ENCODE measurements at places on chromosomes 6 and 20.

- DNase-seq, result no peak
Observed at GRCh38 chr6:17741507-17741906, 34.8 kb upstream of the NUP153 start.

DNA sequence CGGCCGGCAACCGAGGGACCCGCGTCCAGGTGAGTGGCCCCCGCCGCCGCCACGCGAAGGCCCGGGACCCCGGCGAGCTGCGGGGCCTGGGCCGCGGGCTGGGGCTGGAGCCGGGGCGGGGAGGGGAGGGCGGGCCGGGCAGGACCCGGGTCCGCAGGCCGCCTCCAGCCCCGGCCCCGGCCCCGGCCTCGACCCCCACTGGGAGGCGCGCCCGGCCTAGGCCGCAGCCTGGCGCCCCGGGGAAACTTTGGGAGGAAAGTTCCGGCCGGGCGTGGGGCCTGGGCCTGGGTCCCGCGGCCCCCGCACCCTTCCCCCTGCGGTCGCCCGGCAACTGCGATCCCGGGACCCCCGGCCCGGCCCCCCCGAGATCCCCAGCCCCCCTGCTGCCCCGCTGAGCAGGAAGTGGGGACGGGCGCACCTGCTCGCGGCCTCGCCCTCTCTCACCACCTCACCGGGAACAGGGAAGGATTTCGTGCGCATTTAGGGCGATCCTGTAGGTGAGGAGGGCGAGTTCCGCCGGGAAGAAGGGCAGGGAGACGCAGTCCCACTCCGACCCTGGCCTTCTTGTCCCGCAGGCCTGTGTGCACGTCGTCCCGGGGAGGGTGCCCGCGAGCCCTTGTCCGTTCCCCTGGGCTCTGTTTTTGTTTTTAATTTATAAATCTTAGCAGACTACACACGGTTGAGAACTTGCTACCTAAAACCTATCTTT is 402 bp downstream of the OSBPL2 start:
- DNase-seq, result no peak

- DNase-seq, result no peak
Observed at GRCh38 chr6:33905071-33905609, 101.3 kb upstream of the MLN start.

- DNase-seq, result no peak
Observed at GRCh38 chr6:27287751-27288135, 24.3 kb downstream of the POM121L2 start.

GRCh38 chr6:72740135-72740534 is 118.3 kb downstream of the KCNQ5 start:
- no peak for DNase-seq

- DNase-seq, result no peak
Observed at GRCh38 chr6:103516336-103516735, 1343.4 kb downstream of the HACE1 start.

GRCh38 chr6:30207619-30208295 is 5.4 kb downstream of the TRIM26 start:
- DNase-seq, result no peak

- DNase-seq, result no peak
Observed at GRCh38 chr6:48695872-48696271, 584.9 kb upstream of the PTCHD4 start.

GRCh38 chr6:157995458-157995857 is 13.8 kb downstream of the SYNJ2 start:
- no peak for DNase-seq

GRCh38 chr20:19874040-19874727 is 116.1 kb downstream of the RIN2 start:
- no peak for DNase-seq

DNA sequence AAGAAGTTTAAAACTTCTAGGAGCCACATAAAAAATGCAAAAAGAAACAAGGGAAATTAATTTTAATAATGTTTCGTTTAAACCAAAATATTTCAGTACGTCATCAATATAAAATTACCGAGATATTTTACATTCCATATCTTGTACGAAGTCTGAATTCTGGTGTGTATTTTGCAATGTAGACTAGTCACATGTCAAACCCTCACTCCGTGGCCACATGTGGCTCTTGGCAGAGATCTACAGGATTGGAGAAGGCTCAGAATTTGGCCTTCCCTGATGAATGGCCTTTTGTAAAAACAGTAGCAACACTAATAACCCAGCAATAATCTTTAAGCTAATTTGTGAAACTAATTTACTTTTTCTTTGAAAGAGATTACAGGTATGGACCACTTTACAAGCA is 217.1 kb downstream of the PRL start:
- DNase-seq, result no peak

DNA sequence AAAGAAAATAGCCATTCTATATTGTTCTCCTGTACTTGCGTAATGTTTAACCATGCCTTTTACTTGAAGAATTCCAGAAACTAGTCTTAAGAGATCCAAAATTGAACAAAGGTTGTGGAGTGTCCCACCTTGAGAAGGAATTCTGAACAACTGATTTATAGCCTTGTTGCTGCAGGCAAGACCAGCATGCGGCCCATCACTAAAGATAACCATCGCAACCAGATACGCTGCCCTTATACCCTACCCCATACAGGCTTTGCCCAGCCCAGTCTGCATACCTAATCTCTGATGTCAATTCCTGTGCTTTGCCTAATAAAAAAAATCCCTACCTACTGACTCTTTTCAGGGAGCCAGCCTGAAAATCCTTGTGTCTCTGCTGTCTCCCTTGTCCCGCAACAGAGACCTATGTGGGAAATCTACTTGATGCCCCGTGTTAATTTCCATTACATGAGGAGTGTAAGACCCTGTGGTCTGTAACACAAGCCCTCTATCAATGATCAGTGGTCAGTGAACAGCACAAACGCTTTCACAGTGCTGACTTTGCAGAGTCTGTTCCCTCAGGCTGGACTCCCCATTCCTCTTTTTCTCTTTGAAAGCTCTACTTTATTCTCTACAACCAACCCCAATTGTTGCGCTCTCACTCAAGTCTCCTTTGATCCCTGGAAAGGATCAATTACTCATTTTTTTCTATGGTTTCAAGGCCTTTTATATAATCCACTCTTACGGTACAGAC is 125.7 kb upstream of the BTBD3 start:
- no peak for DNase-seq

- no peak for DNase-seq
Observed at GRCh38 chr6:144809120-144809519, 524.0 kb downstream of the UTRN start.

DNA sequence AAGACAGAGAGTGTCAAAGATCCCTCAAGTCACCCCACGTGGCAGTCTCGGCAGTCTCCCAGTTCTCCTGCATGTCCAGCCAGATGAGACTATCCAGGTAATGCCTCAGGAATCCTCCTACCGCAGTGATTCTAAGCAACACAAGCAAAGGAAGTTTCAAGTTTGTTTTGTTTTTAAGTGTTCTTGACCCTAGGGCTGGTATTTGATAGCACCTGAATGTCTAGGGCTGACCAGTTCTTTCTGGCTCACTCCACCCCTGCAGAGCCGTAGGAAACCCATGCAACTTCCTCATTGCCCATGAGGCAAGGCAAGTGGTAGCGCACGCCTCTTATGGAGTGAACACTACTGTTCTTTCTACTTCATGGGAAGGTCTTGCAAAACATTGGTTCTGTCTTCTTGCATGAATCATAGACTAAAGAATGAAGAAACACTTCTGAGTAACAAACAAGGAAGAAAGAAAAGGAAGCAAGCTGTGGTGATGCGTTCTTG is 24.8 kb upstream of the FOXQ1 start:
- DNase-seq, result no peak

DNA sequence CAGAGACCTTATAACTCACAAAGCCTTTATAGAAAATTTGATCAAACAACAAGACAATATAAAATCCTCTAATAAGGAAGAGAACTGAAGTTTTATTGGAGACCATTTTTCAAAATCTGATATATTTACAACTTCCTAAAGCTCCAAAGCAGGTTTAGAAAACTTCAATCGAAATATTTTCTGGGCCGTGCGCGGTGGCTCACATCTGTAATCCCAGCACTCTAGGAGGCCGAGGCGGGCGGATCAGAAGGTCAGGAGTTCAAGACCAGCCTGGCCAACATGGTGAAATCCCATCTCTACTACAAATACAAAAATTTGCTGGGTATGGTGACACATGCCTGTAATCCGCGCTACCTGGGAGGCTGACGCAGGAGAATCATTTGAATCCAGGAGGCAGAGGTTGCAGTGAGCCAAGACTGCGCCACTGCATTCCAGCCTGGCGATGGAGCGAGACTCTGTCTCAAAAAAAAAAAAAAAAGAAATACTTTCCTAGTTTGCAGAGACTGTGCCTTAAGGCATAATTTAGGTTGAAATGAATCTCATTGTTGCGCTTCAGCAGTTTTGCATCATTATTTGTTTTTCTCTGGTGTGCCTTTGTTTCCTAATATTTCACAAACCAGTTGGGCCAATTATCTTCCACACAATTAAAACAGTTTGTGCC is 60.6 kb upstream of the ASIP start:
- DNase-seq, result no peak

GRCh38 chr20:57596998-57597939 is 23.0 kb downstream of the ZBP1 start:
- peak; percentile 58 for DNase-seq

- no peak for DNase-seq
Observed at GRCh38 chr6:68252632-68253031, 382.4 kb upstream of the ADGRB3 start.

DNA sequence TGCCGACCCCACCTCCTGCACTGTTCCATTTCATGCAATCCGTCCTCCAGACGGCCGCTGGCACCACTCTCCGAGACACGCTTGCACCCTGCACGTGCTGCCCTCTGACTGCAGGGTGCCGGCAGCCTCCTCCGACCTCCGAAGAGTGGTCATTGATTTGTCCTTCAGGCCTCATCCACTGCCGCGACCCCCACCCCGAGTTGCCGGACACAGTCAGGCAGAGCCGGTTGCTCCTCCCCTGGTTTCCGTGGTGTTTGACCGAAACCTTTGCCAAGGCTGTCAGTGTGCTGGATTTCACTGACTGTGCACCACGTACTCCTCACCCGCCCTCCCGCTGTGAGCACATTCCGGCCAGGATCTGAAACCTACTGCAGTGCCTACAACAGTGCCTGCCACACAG is 156.4 kb upstream of the PDE10A start:
- no peak for DNase-seq

DNA sequence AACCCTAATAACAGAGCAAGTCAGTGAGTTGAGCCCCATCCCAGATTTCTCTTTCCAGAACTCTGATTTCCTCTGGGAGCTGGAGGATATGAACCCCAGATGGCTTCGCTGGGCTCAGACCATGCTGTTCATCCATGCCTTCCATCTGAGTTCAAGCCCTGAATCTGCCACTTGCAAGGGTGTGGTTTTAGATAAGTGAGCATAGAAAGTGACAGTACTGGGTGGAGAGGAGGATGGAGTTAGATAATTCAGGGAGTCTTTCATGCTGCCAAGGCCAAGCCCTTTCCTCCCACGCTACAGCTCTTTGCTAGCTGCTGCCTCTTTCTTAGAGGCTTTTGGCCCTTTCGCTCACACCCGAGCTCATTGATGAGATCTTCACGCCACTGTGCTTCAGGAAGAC is 57.2 kb upstream of the MAFB start:
- DNase-seq, result no peak

- no peak for DNase-seq
Observed at GRCh38 chr6:109345986-109346385, 36.3 kb downstream of the CD164 start.

GRCh38 chr6:12010635-12011275 is 1.4 kb upstream of the HIVEP1 start:
- no peak for DNase-seq

DNA sequence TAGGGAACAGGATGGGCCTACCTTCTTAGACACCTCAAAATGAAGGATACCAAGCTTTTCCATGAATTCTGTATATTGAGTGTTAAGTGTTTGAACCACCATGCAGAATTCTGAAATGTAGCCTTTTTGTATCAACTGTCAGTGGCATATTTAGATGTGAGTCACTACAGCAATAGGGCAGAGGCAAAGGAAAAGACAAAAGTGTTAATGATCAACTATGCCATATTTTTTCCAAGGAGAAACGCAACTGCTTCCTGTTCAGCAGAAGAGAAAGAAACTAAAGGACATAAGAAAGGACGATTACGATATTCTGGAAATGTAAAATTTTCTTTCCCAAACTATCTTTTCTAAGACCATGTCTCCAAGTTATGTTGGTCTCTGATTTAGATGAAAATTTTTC is 104.6 kb upstream of the RSPO3 start:
- no peak for DNase-seq

DNA sequence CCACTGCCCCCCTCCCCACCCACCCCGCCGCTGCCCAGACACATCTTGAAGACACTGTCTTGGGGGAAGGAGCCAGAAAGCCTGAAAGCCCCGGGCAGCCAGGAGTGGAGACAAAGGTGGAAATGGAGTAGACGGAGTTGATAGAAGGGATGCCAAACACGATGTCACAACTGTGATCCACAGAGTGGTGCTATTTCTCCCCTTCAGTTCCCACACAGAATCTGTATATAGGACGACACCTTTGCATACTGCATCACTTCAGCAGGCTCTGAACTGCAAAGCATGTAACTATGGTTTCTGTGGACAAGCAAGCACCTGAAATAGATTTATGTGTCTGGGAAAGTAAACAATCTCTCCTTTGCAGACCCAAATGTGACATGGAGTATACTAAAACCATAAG is 56.4 kb upstream of the F13A1 start:
- DNase-seq, result no peak

DNA sequence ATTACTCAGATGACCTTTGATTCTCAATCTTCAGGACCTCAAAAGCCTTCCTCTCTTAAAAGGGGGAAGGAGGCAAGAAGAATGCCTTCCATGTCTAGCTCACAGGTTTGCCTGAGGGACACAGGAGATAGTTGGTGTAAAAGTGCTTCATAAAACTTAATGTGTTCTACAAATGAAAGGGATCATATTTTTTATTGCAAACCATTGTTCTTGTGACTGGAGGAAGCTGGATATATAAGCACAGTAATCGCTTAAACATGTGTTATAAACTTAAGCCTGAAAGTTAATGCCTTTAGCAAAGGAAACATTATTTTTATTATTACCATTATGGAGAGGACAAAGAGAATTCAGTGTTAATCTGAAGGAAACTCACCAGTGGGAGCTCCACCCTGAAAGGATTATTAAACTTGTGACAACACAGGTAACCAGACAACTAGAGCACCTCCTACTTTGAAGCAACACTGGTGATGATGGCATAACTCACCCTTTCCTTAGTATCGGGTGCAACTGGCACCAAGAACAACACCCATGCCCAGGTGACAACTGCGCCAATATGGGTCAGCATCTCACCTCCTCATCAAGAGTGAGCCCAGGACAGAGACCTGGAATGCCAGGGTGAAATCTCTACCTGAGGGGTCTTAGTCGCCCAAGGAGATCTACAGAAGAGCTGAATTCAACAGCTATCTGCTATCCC is 288.7 kb upstream of the PRDM1 start:
- DNase-seq, result no peak

GRCh38 chr20:992801-993535 is 9.1 kb downstream of the RSPO4 start:
- DNase-seq, result no peak
